GM23338 (cell line): ENCODE measurements at places on chromosomes 3 and 15. TPM values are rescaled to one million over a fixed set of nuclear protein-coding genes. Genes with fewer than 3 reads are reported as not detected.
A peak's percentile ranks its signal among the peaks of the same experiment; 100 is the strongest.

GOLGA6L6 gene
- not detected in 2 replicates for total RNA-seq

TERC gene
- 206 and 432 TPM in 2 replicates for total RNA-seq

DNA sequence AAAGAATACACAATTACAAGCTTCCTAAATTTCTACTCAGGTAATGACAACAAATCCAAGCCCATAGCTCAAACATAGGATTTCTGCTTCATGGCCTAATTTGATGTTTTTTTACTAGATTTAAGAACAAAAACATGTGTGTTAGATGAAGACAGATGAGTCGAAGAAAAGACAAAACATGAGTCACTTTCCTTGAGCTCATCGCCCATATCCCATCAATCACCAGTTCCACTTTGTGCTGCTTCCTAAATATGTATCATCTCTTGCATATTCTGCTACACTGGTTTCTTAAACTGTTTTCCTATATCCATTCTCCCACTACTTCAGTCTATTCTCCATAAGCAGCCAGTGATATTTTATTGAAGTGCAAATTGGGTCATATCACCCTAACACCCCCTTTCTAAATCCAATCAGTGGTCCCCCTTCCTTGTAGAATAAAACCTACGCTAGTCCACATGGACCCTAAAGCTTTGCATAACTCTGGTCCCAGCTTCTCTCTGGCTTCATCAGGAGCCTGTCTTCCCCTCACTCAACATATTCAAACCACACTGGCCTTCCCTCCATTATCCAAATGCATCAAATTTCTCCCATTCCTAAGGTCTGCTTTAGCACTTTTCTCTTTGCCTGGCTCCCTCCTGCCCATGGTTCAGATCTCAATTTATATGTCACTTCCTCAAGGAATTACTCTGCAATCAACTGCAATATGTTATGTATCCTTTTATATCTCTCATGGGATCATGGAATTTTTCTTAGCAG lies 1033.9 kb downstream of the FHIT start:
- DNase-seq = peak; percentile 40

DNA sequence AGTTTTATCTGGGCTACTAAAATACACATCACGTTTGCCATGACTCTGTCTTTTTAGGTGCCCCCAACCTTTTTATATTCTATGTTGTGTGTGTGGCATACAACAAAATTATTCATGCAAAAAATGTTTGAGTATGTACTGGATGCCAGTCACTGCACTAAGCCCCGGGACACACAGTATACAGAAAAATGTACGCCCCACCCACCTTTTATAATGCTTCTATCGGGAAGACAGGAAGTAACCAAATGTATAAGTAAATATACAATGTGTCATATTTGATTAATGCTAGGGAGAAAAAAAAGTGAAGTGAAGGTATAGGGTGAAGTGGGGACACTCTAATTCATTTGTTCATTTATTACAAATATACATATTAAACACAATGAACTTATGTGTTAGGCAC lies 503.4 kb upstream of the MDFIC2 start:
- no peak for DNase-seq

DNA sequence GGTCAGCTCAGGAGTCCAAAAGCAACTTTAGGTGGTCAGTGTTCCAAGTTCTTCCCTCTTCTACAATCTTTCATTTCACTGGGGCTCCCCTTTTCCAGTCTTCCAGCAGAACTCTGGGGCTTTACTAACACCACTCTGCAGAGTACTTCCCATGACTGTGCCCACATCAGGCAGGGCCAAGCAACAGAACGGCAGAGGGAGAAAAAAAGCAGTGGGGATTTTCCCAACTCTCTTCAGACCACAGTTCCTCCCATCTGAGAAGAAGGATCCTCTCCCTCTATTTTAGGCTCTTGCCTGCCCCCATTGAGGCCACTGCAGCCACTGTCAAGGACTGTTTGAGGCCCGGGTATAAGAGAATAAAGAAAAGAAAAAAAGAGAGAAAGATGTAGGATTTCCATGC lies 70.7 kb downstream of the TTBK2 start:
- no peak for DNase-seq

GRCh38 chr3:46893763-46894162 lies 16.2 kb downstream of the PTH1R start:
- DNase-seq = no peak

DNA sequence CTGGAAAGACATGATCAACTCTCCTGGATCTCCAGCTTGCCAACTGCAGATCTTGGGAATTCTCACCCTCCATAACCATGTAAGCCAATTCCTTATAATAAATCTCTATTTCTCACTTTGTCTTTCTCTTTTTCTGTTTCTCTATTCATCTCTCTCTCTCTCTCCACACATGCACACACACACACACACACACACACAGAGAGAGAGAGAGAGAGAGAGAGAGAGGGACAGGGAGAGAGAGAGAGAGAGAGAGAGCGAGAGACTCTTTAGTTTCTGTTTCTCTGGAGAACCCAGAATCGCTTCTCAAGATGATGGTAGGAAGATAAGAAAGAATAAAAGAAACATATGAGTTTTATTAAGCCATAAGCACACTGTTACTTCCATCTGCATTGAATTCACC lies 111.9 kb downstream of the BCHE start:
- DNase-seq = no peak

GRCh38 chr15:96035635-96036034 lies 294.9 kb upstream of the NR2F2 start:
- no peak for DNase-seq

DNA sequence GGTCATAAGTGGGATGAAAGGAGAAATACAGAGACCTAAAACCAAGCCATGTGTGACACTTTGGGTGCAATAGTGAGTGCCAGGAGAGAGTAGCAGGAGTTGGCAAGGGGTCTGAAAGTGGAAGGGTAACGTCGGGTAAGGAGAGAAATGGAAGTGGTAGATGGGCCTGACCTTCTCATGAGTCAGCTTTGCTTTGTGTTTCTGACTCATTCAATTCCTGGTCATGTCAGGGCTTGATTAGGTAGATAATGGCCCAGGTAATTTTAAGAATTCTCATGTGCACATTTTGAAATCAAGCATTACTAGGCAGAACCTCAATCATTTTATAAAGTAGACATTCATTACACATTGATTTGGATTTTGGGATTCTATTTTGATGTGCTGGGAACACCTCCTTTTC lies 262.5 kb downstream of the SOX2 start:
- no peak for DNase-seq

- peak; percentile 57 for DNase-seq
These were observed 1.2 kb upstream of the SNAPC5 start for GRCh38 chr15:66498501-66499386.

MST1 gene
- 8.7 and 11.1 TPM in 2 replicates for total RNA-seq

GRCh38 chr15:76460871-76461270 lies 124.3 kb downstream of the ISL2 start:
- DNase-seq = no peak

DNA sequence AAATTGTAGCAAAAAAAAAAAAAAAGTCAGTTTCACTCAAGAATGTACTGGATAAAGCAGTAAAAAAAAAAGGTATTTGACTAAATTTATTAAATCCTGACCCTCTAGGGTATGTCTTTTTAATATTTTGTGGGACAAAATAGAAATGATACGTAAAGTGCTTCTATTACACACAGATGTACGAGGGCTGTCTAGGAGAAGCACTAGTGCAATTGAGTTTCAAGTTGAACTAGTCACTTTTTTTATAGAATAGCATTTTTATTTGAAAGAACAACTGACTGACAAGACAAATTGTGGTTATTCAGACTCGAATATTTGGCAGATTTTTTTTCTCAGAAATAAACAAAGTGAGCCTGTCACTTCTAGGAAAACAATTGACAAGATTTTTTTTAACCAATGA lies 49.0 kb downstream of the CCDC54 start:
- no peak for DNase-seq

DNA sequence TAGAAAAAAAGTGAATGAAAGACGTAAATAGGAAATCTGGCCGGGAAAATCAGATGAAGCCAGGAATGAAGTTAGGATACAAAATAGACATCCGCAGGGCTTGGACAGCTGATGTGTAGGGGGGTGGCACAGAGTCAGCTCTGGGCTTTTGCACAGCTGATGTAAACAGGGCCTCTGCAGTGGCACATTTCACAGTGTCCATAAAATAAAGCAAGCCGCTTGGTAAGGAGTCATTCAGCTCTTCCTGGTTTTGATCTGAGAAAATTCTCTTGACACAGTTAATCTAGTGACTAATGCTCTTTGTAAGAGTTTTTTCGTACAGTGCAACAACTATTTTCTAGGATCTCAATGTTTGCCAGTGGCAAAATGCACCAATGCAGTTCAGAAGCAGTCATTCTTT lies 153.3 kb downstream of the USP13 start:
- DNase-seq = no peak

DNA sequence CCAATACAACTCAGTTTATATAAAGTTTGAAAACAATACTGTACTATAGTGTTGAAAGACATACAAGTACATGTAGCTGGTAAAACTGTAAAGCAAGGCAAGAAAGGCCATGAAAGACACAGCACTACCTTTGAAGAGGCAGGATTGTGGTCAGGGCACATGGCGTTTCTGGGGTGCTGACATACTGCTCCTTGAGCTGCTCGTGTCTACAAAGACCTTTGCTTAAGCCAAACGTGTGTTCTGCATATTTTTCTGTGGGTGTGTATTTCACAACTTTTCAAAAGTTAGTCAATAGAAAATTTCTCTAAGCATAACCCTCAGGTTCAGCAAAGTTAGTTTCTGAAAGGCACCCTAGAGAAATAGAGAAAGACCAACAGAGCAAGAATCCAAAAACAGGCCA lies 14.1 kb upstream of the TOPAZ1 start:
- no peak for DNase-seq

VEPH1 gene
- 31.8 and 33.8 TPM in 2 replicates for total RNA-seq

GRCh38 chr3:107988460-107989175 lies 102.2 kb downstream of the CD47 start:
- no peak for DNase-seq

DNA sequence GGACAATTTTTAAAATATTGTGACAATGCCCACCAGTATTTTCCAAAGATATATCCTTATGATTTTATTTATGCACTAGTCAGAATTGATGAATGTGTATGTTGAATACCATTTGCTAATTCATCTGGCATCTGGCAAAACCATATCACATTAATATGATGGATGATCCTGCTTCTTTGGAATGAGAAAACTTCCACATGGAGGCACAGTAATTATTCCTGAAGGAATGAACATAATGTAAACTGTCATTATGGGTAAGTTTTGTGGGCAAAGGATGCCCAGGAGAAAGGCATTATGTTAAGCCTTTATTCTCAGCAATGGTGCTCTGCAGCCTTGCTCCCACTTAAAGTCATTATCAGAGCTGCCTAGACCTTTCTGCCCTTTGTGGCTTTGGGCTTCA lies 113.0 kb upstream of the MME start:
- DNase-seq = no peak

CHAC1 gene
- total RNA-seq = 112 and 124 TPM in 2 replicates

DNA sequence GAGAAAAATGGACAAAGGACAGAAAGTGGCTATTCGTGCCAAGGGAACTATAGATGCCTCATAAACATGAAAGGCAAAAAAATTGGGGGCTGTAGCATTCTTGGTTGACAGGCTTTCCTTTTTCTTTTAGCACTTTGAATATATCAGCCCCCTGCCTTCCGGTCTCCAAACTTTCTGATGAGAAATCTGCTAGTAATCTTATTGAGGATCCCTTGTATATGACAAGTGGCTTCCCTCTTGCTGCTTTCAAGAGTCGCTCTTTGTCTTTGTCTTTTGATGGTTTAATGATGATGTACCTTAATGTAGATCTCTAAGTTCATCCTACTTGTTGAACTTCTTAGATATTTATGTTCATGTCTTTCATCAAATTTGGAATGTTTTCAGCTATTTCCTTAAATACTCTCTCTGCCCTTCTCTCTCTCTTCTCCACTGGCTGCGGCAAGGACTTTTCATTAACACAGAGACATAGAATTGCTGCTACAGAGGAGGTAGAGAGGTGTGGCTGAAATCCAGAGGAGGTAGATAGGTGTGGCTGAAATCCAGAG lies 59.4 kb upstream of the EPHB3 start:
- no peak for DNase-seq

DNA sequence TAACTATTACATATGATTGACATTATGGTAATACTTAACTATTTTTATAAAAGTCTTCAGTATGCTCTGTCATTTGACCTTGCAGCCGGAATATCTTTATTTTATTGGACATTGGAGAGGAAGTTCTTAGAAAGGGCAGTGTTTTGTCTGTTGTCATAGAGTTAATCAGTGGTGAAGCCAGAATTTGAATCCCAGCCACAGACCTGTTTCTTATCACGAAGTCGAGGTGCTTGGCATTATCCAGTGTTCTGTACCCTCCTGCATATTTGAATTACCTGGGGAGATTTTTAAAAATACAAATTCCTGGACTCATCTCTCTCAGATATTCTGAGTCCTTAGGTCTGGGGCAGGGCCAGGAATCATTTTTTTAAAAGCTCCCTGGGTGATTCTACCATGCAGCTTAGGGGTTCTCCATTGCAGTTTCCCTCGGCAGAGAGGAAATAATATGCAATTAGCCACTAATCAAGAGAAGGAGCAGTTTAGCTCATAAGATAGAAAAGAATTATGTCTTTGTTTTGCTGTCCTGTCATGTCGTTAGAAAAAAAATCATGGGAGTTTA lies 195.6 kb upstream of the CFAP20DC start:
- no peak for DNase-seq

DNA sequence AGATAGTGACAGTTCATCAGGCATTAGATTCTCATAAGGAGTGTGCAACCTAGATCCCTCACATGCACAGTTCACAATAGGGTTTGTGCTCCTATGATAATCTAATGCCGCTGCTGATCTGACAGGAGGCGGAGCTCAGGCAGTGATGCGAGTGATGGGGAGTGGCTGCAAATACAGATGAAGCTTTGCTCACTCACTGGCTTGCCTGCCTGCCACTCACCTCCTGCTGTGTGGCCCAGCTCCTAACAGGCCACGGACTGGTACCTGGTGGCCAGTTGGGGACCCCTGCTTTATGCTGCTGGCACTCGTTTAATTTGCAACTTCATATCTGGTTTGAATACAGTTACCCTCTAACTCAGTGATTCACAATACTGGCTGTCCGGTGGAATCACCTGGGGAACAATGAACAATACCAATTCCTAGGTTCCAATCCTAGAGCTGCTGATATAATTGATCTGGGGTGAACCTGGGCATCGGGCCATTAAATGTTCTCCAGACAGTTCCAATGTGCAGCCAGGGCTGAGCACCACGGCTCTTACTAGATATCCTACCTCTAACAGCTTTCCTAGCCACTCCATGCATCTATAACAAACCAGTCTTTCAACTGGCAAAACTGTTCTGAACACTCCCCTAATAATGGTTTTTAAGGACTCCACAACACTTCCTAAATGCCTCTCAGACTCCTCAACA lies 131.4 kb downstream of the ATP1B3 start:
- no peak for DNase-seq
